Activated naive CD8-positive, alpha-beta T cell treated with anti-CD3 and anti-CD28 coated beads, Interleukin-2, amount 50 U/mL, for 24 hours (primary cell): ENCODE measurements at places on chromosomes 16 and 17.
A peak's percentile ranks its signal among the peaks of the same experiment; 100 is the strongest.

DNA sequence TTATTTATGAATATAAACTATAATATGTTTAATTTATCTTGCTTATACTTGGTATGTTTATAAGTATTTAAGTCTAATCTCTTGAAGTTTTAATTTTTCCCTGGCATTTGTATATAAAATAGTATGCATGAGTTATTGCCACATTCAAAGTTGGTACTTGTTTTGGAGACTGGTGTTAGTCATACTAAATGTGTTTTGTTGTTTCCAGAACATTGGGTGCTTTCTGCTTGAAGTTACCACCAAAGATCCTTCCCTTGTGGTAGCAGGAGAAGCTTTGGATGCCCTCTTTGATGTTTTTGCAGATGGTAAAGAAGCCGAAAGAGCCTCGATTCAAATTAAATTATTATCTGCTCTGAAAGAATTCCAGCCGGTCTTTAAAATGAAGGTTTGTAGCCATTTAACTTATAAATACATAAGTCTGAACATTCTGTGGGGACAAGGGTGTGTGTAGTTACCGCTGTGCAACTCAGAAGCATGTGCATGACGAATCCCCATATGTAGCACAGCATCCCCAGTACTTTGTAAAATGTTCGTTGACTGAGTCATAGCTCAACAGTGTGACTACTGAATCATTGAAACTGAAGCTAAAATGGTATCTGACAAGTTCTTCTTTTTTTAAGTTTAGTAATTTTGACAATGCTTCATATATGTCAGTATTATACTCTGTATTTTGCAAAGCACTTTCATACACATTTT lies 36.4 kb downstream of the HEATR3 start:
- DNase-seq, result no peak

GRCh38 chr16:1182316-1182671 lies 29.4 kb downstream of the CACNA1H start:
- DNase-seq, result no peak

DNA sequence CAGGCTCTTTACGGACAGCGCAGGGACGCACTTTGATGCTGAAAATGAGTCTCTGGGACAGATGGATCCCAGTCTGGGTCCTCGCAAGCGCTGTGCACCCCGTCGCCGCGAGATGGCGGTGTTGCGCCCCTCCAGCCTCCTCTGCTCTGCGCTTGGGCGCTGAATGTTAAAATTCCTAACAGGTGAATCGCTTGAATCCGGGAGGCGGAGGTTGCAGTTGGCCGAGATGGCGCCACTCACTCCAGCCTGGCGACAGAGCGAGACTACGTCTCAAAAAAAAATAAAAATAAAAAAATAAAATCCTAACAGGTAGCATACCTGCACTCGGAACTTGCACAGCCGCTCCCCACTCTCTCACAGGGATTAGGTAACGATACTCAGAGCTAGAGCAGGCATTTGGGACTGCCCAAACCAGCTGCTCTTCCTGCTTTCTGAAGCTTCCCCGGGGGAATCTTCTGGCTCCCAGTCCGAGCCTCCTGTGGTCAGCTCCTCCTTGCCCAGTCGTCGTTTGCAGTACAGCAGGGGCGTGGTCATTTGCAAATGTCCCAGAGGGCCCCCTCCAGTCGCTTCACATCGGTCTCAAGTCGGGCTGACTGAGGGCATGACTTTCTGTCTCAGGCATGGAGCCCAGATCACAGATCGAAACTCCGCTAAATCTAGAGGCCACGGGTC lies 26.2 kb upstream of the OSGIN1 start:
- DNase-seq, result peak; percentile 81

- DNase-seq, result no peak
Measured at GRCh38 chr16:68273896-68274295, 9.6 kb downstream of the SLC7A6 start.

GRCh38 chr17:77875051-77875780 lies 83.3 kb upstream of the TNRC6C start:
- DNase-seq, result no peak
